Cortex of kidney (tissue), 1 donor: ENCODE measurements at places on chromosomes 5 and 9.

DNA sequence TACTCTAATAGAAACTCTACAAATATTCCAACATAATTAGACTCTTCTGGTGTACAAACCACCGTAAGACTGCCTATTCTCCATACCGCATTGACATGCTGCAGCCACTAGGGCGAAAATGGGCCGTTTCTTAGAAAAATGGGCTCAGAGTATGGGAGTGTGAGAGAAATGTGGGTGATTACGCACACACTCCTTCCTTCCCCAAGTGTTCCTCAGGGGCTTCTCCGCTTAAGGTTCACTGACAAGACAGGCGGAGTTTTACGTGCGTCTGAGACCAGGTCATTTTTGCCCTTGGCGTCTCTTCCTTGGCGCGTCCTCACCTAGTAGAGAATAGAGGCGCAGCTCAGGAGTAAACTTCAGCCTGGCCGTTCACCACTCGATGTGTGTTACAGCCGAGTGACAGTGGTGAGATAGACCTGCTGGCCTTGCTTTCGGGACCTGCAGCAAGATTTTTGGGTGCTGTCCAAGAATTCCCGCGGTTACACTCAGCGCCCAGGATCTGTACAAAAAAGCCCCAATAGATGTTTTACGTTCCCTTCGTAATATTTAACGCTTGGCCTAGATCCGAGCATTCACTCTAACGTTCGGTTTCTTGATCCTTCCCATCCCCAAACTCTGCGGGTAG, 1.8 kb upstream of the NTRK2 start:
- no peak for DNase-seq

DNA sequence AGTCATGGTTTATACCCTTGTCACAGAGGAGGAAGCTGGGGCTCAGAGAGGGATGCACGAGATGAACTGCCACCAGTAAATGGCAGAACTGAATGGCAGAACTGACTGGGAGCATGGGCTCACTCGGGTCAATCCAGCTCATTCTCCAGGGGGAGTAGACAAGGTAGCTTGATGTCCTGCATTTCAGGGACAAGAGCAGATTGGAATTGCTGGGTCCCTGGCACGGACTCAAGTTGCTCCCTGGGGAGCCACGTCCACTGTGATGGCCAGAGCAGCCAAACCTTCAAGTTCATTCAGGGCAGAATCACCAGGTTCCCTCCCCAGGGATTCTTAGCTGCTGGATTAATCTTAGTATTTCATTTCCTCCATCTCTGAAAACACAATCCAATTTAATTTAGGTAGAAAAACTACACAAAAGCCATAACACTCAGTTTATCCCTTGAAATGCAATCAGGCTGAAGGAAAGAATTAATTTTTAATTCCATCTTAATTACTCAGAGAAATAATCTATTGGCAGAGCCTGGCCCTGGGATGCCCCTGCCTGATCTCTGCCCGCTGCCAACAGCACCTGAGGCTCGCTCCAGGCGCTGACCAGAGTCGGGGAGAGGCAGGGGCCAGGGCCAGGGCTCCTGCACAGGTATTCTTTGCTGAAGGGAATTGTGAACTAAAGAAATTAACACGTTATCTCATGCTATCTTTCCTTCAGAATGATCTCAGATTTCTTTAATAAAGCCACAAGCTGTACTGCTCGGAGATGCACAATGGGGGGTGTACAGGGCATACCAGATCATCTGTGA, 42.0 kb upstream of the UNC5A start:
- no peak for DNase-seq

DNA sequence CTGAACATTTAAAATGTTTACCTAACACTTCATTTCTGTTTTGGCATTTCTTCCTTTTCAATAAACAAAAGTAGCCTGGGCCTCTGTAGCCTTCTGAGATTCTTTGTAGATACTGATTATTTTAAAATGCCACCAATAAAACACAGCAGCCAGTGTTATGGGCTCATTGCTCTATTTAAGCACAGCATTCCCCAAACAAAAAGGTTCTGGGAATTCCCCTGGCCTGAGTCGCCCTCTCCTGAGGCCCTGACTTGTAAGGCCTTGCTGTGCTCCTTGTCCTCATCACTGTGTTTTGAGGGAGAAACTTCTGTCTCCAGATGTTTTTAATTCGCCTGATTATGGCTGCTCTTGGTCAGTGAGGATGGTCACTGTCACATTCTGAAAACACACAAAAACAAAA, 33.0 kb upstream of the CTXN3 start:
- no peak for DNase-seq

GRCh38 chr9:8857068-8857925, 1057.7 kb upstream of the DMAC1 start:
- no peak for DNase-seq

DNA sequence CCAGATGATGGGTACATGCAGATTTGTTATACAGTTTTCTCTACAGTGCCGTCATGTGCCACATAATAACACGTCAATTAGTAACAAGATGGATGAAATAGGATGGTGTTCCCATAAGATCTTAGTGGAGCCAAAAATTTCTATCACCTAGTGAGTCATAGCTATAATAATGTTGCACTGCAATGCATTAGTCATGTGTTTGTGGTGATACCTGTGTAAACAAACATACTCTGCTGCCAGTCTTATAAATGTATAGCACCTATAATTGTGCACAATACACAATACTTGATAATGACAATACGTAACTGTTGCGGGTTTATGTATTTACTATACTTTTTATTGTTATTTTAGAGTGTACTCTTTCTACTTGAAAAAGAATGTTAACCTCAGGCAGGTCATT, 865.4 kb downstream of the MAT2B start:
- no peak for DNase-seq

DNA sequence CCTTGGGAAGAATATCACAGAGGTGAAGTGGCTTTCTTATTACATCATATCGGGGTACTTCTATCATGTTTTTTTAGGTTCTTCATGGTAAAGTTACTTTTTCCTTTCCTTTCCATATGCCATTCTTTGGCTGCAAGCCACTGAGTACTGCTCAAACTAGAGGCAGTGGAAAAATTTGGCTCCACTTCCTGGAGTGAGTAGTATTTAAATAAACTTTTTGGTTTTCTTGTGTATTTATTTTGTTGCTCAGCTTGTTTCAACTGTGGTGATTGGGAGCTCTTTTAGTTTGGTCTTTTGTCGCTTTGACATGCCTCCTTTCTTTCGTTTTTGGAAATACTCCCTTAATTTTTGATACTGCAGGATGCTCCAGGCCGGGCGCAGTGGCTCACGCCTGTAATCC, 69.8 kb downstream of the WDR70 start:
- no peak for DNase-seq

- DNase-seq: no peak
Observed at GRCh38 chr5:125634216-125634835, 788.9 kb upstream of the GRAMD2B start.
